Hematopoietic multipotent progenitor cell (in vitro differentiated cells): ENCODE measurements at places on chromosomes 3 and 15. TPM values are rescaled to one million over a fixed set of nuclear protein-coding genes. Genes with fewer than 3 reads are reported as not detected.

DNA sequence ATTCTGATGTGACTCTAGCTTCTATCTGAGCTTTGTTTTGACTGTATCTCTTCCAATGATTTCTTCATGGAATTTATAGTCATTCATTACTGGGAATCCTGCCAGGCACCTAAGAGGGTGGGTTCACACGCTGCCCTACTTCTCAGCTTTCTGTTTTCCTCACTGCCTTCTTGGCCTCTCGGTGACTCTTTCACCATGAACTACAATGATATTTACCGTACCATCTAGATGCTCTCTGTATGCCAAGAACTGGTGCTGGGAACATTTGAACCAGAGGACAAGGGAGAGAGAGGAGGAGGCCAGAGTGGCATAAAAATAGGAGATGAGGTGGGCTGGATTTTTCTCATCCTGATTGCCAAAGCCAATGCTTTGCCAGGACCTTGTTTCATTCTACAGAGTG, 280.0 kb upstream of the P2RY1 start:
- no peak for DNase-seq

DNA sequence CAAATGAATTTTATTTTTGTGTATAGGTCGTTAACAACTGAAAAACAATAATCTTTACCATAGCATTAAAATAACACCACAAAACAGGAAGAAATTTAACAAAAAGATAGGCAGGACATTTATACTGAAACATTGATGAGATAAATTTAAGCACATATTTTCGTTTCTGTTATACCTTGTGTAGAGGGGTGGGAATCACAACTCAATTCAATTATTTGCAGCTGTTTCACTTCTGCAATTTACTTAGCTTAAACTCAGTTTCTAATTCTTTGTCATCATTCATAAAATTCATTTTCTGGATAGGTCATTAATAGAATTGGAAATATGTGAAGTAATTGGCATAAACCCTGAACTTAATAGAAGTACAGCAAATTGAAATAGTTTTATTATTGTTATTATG, 42.3 kb downstream of the TP63 start:
- no peak for DNase-seq

- DNase-seq: no peak
Observed at GRCh38 chr3:112811131-112811884, 35.4 kb downstream of the CD200R1L start.

DNA sequence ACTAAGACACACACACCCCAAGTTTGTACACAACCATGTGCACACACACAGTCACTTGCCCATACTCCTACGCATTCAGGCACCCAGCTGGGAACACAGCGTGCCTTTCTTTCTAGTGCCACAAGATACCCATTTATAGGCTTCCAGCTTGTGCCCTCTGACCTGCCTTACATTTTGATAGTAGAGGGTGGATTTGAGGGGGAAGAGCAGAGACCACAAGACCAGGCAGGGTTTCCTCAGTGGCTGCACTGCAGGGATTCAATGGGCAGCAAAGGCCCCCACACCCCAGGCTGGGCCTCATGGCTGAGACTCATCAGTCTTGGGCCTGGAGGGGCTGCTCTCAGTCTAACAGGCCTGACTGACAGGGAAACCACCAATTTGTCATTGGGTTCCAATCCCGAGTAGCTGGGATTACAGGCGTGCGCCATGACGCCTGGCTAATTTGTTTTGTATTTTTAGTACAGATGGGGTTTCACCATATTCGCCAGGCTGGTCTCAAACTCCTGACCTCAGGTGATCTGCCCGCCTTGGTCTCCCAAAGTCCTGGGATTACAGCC, 18.8 kb upstream of the ANKDD1A start:
- DNase-seq: no peak

- DNase-seq: no peak
Observed at GRCh38 chr3:54866251-54866650, 61.6 kb downstream of the LRTM1 start.

GRCh38 chr3:155548195-155548594, 196.7 kb downstream of the PLCH1 start:
- DNase-seq: no peak

GRCh38 chr3:127491323-127491722, 99.2 kb downstream of the TPRA1 start:
- no peak for DNase-seq

DNA sequence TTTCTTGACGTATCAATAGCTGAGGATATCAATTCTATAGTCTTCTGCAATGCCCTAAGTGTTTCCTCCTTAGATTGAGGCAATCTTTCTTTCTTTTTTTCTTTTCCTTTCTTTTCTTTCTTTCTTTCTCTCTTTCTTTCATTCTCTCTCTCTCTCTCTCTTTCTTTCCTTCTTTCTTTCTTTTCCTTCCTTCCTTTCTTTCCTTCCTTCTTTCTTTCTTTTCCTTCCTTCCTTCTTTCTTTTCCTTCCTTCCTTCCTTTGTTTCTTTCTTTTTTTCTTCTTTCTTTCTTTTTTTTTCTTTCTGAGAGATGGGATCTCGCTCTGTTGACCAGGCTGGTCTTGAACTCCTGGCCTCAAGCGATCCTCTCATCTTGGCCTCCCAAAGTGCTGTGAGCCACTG, 10.0 kb upstream of the DNAAF4 start:
- DNase-seq: no peak

- DNase-seq: no peak
Observed at GRCh38 chr3:125461896-125462295, 58.1 kb downstream of the SNX4 start.

DNA sequence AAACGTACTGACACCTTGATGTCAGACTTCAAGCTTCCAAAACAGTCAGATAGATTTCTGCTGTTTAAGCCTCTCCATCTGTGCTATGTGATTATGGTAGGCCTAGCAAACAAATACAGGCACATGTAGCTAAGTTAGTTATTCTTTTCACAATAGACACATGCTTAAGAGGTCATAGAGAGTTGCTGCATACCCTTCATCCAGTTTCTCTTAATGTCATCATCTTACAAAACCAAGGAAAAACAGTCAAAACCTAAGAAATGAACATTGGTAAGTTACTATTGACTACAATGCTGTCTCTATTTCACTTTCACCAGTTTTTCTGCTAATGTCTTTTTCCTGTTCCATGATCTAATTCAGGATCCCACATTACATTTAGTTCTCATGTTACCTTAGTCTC, 946.8 kb downstream of the TUSC7 start:
- no peak for DNase-seq

DNA sequence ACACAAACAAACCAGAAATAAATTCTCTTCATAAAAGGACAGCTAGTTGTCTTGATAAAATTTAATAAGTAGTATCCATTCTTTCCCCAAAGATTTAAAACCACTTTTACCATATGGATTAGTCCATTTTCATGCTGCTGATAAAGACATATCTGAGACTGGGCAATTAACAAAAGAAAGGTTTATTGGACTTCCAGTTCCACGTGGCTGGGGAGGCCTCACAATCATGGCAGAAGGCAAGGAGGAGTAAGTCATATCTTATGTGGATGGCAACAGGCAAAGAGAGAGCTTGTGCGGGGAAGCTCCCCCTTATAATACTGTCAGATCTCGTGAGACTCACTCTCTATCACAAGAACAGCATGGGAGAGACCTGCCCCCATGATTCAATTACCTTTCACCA, 38.7 kb downstream of the C2CD4B start:
- no peak for DNase-seq

- DNase-seq: peak; percentile 55
Observed at GRCh38 chr3:127535901-127536829, 54.4 kb downstream of the TPRA1 start.

- no peak for DNase-seq
Observed at GRCh38 chr15:41928100-41928499, 34.2 kb upstream of the SPTBN5 start.

- DNase-seq: no peak
Observed at GRCh38 chr3:196063971-196064370, 17.9 kb downstream of the TFRC start.

- DNase-seq: no peak
Observed at GRCh38 chr15:89114990-89115389, 26.7 kb downstream of the ABHD2 start.

DNA sequence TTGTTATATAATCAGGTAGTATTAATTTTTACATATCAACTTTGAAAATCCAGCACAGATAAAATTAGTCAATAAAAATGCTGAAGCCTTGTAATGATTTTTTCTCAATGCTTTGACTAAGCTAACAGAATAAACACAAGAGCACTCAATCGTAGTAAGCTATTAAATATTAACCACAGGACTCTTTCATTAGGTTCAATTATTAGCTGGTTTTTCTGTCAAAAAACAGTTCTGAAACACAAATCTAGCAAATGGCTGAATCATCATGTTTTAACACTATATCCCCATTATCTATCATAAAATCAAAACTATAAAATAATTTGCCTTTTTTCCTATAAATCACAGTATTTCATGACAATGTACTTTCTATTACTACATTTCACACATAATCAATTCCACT, 69.6 kb downstream of the PLOD2 start:
- no peak for DNase-seq

- no peak for DNase-seq
Observed at GRCh38 chr3:175493301-175493700, 634.2 kb downstream of the NAALADL2 start.

DNA sequence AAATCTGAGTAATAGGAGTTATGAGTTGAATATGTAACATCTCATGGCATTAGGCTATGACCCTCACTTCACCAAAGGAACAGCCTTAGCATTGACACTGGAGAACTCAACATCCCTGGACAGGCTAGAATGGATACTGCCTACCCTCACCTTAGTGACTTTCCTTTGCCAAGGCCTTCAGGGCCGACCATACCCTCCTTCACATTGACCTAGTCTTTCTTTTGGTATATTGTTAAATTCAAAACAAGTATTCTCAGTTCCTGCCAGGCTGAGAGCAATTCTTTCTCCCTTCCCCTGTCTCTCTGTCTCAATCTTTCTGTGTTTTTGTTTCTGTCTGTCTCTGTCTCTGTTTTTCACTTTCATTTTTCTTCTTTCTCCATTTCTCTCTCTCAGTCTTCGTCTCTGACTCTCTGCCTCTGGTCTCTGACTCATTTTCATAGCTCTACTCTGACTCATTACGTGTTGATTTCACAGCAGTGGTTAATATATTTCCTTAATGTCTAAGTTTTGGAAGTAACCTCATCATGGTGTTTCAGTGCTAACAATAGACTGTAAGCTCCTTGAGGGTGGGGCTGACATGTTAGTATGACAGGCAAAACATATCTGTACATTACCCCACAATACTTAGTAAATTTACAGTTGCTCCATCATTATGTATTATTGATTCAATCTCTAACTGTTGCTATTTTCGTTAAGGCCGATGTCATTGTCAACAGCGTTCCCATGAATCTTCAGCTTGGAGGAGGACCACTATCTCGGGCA, 32.5 kb downstream of the PARP15 start:
- no peak for DNase-seq

DNA sequence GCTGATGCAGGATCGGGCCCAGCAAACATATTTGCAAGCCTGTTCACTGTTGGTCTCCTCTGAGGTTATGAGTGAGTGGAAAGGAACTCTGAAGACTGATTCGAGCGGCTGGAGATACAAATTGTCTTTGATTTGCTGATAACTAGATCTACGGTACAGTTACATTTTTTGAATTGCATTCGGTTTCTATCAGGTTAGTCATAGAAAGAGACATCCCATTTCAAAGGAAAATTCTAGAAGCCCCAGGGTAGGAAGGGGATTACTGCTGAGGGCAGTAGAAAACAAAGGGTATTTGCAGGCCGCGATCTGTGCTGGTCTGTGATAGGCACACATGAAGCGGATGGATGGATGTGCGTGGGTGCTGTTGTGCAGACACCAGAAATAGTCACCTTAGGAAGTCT, 228.4 kb downstream of the ITPR1 start:
- DNase-seq: no peak

DNA sequence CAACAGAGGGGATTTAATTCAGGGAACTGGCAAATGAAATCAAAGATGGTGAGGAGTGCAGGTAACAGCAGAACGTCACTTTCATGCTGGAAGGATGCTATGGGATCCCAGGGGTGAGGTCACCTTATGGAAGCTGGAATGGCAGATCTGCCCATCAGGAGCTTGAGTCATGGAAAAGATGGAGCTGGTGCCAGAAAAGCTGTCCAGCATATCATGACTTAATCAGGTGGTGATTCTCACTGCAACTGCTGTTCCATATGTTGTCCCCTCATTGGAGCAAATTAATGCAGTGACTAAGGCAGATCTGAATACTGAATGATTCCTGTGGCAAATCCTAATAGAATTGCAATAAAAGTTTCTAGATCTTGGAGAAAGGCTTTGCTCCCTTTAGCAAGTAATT, 38.4 kb downstream of the HHLA2 start:
- DNase-seq: no peak

- peak; percentile 35 for DNase-seq
Observed at GRCh38 chr3:177646749-177647148, 449.5 kb upstream of the TBL1XR1 start.

DNA sequence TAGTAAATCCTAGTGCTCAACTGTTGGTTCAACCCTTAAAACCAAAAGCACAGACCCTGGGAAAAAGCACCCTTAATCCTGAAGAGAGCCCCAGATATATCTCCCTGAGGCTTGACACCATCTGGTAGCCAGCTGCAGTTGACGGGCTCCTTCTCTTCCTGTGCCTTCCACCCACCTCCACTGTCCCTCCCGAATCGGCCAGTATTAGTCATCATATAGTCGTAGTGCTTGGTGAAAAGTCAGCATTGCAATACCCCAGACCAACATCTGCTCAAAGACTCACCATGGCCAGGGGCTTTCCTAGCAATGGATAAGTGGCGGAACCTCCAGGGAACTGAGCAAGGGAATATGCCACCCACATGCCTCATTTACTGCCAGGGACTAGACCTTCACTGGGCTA, 125.6 kb upstream of the CRBN start:
- DNase-seq: no peak

GRCh38 chr15:51067510-51067909, 27.2 kb downstream of the TNFAIP8L3 start:
- DNase-seq: no peak

GRCh38 chr3:139460076-139460475, 16.2 kb downstream of the RBP2 start:
- DNase-seq: no peak

The CD86 gene
- 0.27 TPM for total RNA-seq

The ESYT3 gene
- 0.54 TPM for total RNA-seq

The MESP2 gene
- total RNA-seq: under 0.01 TPM

The YEATS2 gene
- total RNA-seq: 40.9 TPM

The KCNH8 gene
- total RNA-seq: 0.54 TPM

The CCDC191 gene
- total RNA-seq: 2.2 TPM

The P2RY1 gene
- 7.8 TPM for total RNA-seq

The ZCWPW2 gene
- total RNA-seq: under 0.01 TPM

The CCDC39 gene
- total RNA-seq: not detected

The CPNE9 gene
- total RNA-seq: 0.81 TPM

The FBXO40 gene
- total RNA-seq: not detected

The RAB7A gene
- 51.4 TPM for total RNA-seq

The RLBP1 gene
- not detected for total RNA-seq

The MINAR1 gene
- 0.27 TPM for total RNA-seq
